GOT3 (cell line): ENCODE measurements at places on chromosomes 5 and 9.

DNA sequence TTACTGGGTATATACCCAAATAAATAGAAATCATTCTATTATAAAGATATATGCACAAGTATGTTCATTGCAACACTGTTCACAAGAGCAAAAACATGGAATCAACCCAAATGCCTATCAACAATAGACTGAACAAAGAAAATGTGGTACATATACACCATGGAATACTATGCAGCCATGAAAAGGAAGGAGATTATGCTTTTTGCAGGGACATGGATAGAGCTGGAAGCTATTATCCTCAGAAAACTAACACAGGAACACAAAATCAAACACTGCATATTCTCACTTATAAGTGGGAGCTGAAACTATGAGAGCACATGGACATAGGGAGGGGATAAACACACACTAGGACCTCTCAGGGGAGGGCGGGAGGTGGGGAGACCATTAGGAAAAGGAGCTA, 298.4 kb upstream of the CDH9 start:
- DNase-seq = no peak

GRCh38 chr5:72149742-72150141, 42.5 kb downstream of the MAP1B start:
- DNase-seq = no peak

- DNase-seq = no peak
Measured at GRCh38 chr5:68246802-68247201, 31.2 kb downstream of the PIK3R1 start.

- no peak for DNase-seq
Measured at GRCh38 chr5:76620166-76620565, 3.0 kb downstream of the F2RL2 start.

DNA sequence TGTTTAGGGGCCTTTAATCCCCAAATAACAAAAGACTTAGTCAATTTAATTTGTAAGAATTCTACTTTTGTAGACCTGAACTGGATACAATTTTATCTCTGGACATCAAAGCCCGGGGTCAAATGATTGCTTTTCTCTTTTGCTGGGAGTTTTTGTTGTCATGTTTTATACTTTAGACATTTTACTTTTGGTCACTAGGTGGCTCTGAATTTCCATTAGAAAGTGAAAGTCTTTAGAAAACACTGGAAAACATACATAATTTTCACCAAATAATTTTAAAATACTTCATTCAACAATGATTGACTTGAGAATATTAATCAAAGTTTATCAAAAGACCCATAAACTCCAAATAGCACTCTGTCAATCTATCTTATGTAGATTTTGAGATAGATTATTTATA, 2.8 kb upstream of the PCA3 start:
- DNase-seq = no peak

- DNase-seq = no peak
Measured at GRCh38 chr9:8845376-8845775, 1045.8 kb upstream of the DMAC1 start.

DNA sequence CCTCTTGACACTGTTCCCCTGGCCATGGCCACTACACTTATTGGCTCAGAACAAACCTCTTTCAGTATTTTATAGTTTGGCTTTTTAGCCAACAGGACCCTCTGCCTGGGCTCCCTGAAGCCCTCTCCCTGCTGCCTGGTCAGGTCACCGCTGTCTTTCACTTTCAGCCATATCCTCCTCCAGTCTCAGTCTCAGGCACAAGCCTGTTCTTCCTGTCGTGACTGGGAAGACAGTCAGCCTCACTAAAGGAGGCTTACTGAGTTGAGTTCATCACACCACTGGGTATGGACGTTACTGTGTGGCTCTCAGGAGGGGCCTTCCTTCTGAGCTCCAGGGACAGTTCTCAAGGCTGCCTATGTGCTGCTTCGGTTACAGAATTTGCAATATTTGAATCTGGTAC, 2.0 kb downstream of the QSOX2 start:
- no peak for DNase-seq

DNA sequence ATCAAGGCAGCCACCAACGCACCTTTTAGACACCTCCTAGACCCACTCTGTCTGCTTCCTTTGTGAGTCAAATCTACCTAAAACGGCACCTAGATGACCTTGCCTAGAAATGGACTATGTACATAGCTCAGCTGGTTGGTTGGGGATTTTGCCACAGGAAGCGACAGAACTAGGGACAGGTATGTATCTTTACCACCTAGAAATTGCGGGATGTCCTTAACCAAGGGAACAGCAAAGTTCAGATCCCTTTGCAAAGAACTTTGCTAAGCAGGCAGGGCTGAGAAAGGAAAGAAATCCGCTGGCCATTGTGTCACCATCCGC, 2.0 kb upstream of the ENC1 start:
- no peak for DNase-seq

GRCh38 chr5:14587150-14587549, 5.6 kb downstream of the OTULINL start:
- DNase-seq = no peak

DNA sequence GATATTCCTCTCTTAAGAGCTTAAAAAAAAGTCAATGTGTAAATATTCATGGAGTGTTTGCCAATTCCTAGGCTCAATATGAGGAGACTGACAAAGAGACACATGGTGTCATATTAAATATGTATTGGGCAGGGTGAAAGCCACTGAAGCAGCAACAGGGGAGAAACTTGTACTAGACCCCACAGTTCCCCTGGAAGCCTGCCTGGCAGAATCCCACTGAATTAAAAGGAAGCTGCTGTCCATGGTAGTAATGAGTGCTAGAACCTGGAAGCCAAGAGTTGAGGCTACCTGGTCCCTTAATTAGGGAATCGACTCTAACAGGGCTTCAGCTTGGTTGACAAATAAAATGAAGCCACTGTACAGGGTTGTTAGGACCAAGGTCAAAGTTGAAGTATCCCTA, 129.4 kb upstream of the GPR151 start:
- no peak for DNase-seq

GRCh38 chr9:2506321-2506720, 115.3 kb upstream of the VLDLR start:
- no peak for DNase-seq

DNA sequence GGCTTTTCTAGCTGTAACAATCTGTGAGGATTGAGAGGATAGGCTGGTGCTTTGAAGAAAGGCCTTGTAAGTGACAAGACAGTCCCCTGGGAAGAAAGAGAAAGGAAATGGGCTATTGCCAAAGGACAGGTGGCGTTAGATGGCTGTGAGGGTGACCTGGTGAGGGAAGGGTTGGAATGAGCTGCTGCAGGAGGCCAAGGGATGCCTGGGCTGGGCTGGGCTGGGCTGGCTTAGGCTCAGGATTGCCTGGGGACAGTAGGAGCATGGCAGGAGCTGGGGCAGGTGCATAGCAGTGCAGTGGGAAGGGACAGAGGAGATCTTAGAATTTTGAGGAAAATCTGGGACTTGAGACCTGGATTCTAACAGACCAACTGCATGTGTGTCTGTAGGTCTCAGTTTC, 9.7 kb upstream of the MYOZ3 start:
- DNase-seq = no peak

- no peak for DNase-seq
Measured at GRCh38 chr5:72917371-72917776, 38.5 kb upstream of the FCHO2 start.

GRCh38 chr9:101342595-101342994, 42.2 kb downstream of the BAAT start:
- DNase-seq = no peak

DNA sequence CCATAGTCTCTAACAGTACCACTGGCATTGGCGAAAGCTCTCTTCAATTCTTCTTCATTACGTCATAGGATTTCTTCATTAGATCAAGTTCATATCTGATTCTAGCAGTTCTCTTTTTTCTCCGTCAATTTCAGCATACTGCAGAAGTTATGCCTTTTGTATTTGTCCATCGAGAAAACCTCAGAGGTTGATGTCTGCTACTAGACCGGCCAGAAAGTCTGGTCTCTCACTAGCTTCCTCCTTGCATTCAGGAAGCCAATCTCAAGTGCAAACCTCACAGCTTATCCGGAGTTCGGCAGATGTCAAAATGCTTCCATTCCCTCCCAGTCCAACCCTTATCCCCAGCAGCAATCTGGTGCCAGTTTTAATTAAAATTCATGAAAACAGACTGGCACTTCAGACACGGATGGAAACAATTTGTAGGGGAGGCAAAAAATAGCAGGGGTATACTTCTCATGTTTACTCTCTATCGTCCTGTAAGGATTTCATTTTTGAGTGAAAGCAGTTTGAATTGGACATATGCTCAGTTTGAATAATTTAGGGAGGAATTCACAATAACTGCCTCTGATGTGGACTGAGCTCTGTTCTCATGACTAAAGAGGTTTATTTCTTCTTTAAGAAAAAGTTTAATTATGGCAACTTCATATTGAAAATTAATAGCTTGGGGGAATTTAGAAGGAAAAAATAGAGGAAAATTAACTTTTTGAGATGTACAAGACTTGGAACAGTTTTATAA, 56.4 kb upstream of the TMC1 start:
- no peak for DNase-seq
